ENCODE measurements at places on chromosomes 3 and 15.

GRCh38 chr3:58073301-58074108 is 65.3 kb downstream of the FLNB start:
- DNase-seq = peak; percentile 24

DNA sequence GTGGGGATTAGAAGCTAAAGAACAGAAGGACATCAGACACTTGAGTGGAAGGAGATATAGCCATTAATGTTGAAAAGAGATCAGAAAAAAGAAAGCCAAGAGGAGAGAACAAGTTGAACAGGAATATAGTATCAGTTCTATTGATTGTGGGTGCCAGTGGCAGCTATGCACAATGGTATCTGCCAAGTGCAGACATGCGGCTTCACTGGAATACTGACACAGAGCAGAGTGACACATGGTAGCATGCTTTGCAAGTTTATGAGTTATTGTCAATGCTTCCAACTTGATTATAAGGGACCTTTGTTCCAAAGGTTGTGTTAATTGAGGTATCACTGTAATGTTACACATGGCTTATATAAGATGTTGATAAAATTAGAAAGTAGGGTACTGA is 42.0 kb upstream of the TP63 start:
- DNase-seq = no peak

DNA sequence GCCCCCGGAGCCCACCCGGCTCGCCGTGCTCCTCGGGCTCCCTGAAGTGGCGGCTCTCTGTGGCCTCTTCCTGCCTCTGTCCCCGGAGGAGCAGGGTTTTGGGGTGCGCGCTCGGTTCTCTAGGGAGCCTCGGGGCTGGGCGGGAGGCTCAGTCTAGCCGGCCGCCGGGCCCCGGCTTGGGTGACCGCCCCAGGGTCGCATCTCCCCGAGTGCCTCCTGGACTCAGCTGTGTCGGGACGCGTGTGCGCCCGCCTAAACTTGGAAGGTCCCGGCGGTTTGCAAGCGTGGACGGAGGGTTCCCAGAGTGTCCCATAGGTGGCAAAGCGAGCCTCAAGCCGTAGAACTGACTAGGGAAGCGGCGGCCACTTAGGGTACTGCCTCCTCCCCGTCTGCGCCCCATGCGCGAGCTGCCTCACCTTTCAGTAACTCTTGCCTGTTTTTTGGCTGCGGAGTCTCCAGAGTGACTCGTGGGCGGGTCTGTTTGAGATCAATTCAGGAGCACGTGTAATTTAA is 601 bp downstream of the ACTL6A start:
- DNase-seq = peak; percentile 65

GRCh38 chr3:69364354-69364753 is 21.5 kb downstream of the FRMD4B start:
- DNase-seq = no peak

GRCh38 chr3:43893727-43894126 is 203.0 kb downstream of the ABHD5 start:
- DNase-seq = peak; percentile 25

- no peak for DNase-seq
Measured at GRCh38 chr3:48716508-48716981, 476 bp downstream of the IP6K2 start.

GRCh38 chr3:79178471-79179180 is 589.2 kb downstream of the ROBO1 start:
- no peak for DNase-seq

DNA sequence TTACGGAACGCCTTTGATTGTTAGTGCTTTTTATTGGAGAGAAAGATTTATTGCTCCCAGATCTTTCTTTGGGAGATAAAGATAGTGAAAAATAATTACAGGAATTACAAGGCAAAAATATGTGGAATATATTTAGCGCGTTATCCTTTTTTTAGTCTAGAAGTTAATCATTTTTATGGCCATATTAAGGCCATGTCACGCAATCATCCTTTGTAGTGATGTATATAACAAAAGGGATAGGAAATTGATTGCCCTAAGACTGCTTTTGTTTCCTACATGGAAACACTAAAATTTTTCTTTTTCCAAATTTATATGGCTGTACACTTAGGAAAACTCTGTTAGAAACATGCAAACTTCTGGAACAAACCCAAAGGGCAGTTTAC is 1.5 kb downstream of the TRPC1 start:
- DNase-seq = no peak

- DNase-seq = no peak
Measured at GRCh38 chr3:113214917-113215595, 3.7 kb downstream of the BOC start.

GRCh38 chr15:88769161-88769971 is 33.9 kb upstream of the ACAN start:
- no peak for DNase-seq

DNA sequence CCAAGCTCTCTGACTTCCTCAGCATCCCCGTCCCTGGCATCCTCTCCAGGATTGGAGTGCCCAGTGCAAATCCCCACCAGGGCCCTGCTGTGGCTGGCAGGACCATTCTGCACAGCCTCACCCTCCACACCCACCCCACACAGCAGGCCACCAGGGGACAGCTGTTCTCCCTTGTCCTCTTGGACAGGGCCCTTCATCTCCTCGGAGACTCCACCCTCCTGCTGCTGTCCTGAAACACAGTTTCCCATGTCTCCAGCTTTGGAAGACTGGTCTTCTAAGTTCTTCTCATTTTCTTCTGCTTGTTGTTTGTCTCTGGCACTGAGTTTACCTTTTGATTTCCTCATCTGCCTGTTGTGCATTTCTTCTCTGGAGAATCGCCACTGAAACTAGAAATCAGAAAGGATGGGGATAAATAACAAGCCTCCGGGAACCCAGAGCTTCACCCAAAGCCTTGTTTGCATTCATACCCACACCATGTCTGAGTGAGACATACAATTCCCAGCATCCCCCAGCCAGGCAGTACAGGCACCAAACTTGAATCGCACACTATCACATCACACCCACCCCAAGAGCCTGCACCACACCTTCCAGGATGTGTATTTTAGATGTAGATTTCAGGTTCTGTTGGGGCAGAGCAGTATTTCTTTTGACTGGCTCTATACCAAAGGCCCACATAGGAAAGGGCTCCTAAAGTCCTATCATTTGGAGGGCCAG is 52.0 kb downstream of the OXNAD1 start:
- DNase-seq = no peak

DNA sequence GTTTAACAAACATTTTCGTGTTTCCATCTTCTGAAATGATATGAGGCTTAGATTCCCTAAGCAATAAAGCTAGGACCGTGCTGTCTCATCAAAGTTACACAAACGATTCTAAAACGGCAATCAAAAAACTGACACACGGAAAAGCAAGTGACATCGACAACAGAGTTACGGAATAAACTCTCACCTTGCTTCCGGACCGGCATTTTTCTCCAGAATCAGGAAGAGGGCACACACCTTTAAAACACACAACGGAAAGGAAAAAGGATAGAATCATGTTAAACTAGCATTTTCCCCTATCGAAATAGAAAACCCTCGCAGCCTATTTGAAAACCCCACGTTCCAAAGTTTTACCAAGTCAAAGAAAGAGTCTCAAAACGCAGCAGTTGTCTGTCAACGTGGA is 1.4 kb downstream of the DLG1 start:
- DNase-seq = peak; percentile 18

DNA sequence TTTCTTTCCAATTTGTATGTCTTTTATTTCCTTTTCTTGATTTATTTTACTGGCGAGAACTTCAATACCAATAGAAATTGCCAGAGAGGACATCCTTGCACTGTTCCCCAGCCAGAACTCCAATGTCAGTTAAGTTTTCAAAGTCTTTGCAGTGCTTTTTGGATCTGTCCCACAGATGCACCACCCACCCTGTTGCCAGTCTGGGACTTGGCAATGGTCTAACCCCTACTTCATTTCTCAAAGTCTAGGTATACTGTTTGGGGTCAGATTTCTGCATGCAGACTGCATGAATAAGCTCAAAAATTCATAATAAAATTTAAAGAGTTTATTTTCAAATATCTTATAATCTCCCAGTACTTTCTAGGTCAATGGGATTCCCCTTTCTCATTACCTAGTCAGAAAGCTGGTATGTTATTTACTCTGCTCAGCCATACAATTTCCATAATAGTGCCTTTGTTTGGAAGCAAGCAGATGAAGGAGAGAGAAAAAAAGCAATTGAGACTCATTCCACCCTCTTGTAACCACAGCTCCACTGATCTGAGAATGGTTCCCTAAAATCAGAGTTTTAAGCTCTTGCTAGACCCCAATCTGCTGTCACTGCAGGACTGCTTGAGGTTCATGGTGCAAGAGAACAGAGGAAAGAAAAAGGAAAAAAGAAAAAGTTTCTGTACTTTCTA is 125.9 kb upstream of the PLXND1 start:
- no peak for DNase-seq

DNA sequence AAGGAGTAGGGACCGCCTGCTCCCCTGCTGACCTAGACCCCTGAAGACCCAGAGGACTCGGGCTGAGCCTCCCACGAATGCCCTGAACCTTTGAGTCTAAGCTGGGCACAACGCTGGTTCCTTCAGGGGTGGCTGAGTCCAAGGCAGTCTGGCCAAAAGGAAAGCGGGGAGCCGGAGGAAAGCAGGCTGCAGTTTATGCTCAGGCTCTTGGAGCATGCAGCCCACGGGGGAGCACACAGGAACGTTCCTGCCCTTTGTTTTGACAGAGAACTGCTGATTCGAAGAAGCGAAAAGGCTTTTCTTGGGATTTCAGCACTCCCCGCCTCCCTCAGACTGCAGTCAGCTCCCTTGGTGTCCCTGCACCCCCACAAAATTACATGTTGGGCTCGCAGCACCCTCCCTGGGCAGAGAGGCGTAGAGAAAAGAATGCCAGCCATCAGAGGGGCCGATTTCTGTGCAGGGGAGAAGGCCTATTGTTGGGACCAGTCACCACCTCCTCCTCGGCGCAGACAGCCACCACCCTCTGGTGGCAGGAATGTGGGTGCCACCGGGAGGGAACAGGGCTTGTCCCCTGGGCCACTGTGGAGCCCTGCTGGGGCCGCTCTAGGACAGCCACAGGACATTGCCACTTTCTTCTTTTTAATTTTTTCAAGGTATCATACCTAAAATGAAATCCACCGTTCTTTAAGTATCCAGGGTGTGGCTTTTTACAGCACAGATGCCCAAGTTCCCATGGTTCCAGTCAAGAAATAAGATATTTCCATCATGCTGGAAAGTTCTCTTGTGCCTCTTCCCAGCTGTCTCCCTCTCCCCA is 72.2 kb downstream of the SMAD6 start:
- DNase-seq = peak; percentile 81

GRCh38 chr15:68829068-68829467 is 8.4 kb upstream of the ANP32A start:
- DNase-seq = peak; percentile 39

- DNase-seq = no peak
Measured at GRCh38 chr3:176513604-176514003, 683.7 kb downstream of the TBL1XR1 start.

GRCh38 chr3:127328421-127328820 is 40.6 kb upstream of the PRR20G start:
- no peak for DNase-seq

DNA sequence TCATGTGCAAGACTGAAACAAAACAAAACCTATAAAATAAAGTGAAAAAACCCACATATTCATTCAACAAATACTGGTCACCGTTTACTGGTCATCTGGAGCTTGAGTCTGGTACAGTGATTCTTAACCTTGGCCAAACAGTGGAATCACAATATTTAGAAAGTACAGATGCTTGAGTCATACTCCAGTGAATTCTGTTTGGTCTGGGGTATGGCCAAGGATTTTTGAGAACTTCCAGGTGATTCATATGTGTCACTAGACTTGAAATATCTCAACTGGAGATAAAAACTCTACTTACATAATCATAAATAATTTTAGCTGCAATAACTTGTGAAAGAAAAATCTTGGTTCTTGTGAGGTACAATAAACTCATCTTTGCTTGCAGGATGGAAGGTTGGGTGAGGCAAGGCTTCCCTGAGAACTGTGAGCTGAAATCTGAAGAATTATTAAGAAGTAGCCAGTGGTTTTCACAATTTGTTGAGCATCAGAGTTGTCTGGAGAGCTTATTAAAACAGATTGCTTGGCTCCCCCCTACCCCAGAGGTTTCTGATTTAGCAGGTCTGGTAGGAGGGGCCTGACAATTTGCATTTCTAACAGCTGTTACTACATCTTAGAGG is 9.6 kb downstream of the NEK11 start:
- no peak for DNase-seq

DNA sequence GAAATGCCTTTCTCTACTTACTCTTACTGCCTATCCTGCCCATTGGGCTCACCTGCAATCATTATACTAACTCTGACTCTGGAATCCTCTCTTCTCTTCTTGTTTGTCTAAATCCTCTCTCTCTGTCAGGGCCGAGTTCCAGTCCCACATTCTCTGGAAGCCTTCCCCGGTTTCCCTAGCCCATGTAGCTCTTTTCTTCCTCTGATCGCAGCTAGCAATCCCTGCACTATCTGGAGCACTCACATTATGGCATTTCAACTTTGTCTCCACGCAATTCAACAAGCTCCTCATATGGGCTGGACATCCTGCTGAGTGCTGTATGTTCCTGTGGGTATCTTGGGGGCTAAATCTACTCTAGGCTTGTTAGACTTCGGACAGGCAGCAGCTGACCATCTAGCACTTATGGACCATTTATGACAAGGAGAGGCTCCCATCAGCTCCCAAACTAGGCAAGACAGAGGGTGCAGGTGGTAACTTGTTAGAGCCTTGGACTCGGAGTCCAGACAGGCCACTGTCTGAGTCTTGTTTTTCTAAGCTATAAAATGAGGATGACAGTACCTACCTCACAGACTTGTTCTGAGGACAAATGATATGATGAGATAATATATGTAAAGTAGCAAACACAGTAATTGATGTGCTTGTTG is 58.3 kb downstream of the EPHB3 start:
- DNase-seq = no peak

DNA sequence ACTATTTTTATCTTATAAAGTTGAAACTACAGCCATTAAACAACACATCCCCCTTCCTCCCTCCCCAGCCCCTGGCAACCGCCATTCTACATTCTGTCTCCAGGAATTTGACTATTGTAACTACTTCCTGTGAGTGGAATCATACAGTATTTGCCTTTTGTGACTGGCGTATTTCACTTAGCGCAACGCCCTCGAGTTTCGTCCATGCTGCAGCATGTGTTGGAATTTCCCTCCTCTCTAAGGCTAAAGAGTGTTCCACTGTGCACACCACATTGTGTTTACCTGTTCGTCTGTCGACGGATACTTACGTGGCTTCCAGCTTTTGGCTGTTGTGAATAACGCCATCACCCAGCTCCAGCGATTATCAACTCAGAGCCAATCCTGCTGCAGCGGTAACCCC is 52.0 kb upstream of the DLG1 start:
- DNase-seq = no peak

DNA sequence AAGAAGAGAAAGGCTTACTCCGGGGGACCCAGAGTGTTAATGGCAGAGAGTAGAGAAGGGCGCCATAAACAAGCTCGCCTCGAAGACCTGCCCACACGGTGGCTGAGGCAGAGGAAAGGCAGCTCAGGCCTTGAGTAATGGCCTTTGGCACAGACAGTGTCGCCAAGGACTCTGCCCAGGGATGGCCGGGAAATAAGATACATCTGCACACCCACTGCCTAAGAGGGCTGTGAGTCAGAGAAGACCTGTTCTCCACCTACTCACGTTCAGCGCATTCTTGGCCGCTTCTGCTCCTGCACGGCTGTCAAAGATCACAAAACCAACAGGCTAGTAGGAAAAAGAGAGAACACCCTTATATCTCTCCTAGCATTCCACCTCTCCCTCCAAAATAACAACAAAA is 26.2 kb downstream of the RBPMS2 start:
- DNase-seq = no peak

GRCh38 chr3:195201295-195201694 is 69.7 kb downstream of the XXYLT1 start:
- DNase-seq = no peak
